ENCODE measurements at places on chromosomes 12 and 14.

DNA sequence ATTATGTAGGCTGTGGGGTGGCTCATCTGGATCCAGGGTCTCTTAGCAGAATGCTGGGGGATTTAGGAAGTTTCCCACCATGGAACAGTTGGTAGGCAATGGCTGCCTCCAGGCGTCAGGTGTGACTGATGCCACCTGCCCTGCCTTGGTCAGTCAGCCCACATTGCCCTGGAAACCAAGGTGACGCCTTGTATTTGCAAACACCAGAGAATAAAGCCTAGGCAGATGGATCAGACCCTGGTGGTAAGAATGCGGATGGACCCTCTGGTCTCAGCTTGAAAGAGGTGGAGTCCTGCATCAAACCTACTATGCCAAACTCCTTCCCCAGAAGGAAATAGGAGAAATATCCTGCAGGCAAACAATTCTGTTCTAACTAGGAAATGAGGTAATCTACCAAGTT lies 38.2 kb downstream of the NCKAP5L start:
- no peak for DNase-seq

DNA sequence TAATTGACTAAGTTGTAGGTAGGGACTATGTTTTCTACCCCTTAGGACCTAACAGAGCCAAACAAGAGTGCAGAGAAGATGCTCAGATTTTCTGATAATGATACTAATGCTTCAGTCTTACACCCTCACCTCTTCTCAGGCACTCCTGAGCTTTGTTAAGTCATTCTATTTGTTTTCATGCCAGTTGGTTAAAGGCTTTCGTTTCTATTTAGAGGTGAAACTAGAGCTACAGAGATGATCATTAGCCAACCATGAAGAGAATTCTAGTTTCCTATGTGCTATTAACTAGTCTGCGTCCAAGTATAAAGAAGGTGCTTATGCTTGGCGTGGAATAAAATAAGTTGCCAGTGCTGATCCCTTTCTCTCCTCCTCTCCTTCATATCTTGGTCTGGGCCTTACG lies 34.6 kb upstream of the PYGL start:
- no peak for DNase-seq

GRCh38 chr12:22014041-22014782 lies 31.8 kb upstream of the CMAS start:
- DNase-seq, result no peak

- DNase-seq, result peak; percentile 32
Measured at GRCh38 chr14:100586403-100587085, 673 bp downstream of the BEGAIN start.

- no peak for DNase-seq
Measured at GRCh38 chr12:117109943-117110635, 10.9 kb upstream of the TESC start.

- DNase-seq, result peak; percentile 76
Measured at GRCh38 chr14:24818058-24818822, 184.2 kb upstream of the GZMB start.

All from hematopoietic multipotent progenitor cell treated with erythropoietin and hydrocortisone succinate and interleukin-3 and kit ligand, for 4 days (in vitro differentiated cells).